Activated CD8-positive, alpha-beta T cell treated with anti-CD3 and anti-CD28 coated beads, Interleukin-2, amount 10 ng/mL, durations not matched to agents 7 days and 5 days (primary cell): ENCODE measurements at places on chromosomes 5 and 9.

DNA sequence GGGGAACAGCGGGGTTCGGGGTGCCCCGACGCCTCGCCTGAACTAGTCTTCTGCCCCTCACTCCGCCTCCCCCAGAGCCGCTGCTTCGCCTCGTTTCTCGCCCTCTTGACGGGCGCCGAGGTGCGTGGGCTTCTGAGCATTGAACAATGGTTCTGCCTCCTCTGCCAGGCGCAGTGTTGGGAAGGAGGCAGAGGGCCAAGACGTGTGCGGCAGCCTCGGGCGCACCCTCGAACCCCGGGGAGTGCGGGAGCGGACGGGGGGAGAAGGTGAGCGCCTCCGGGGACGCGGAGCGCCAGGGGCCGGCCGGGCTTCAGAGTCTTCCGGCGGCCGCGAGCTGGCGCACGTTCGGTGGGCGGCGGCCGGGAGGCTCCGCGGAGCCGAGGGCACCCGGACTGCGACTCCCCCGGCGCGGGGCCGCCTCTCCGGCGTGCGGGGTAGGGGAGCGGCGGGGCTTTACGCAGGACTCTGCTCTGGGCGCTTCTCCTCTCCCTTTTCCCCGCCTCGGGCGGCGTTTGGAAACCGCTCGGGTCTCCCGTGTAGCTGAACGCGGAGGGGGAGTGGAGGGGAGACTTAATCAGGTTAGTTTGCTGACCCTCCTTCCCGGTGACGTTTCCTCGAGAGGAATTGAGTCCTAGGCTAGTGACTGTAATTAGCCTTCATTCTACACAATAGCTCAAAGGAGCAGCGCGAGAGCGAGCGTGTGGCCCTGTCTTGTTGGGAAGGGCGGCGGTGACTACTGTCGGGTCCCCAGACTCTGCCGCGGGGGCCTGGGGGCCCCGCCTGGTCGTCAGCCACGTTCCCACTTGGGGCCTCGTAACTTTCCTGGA is 1.1 kb downstream of the VLDLR start:
- DNase-seq = peak; percentile 25

DNA sequence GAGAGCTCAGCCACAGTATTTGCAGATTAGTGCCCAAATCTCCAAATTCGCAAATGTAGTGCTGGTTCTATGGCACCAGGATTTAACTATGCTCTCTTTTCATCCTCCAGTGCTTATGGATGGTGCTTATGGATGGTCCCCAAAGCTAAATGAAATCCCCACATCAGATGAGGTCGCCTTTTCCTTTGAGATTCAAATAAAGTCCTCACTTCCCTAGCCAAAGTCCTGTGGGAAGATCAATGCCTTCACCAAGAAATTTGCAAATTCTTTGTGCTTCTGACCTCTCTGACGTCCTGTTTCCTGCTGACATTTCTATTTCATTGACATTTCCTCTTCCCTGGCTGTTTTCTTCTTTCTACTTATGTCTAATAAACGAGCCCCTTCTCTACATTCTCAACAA is 1077.0 kb upstream of the C9orf72 start:
- no peak for DNase-seq

- no peak for DNase-seq
These were observed 12.5 kb downstream of the CAMK2A start for GRCh38 chr5:150277043-150277442.

DNA sequence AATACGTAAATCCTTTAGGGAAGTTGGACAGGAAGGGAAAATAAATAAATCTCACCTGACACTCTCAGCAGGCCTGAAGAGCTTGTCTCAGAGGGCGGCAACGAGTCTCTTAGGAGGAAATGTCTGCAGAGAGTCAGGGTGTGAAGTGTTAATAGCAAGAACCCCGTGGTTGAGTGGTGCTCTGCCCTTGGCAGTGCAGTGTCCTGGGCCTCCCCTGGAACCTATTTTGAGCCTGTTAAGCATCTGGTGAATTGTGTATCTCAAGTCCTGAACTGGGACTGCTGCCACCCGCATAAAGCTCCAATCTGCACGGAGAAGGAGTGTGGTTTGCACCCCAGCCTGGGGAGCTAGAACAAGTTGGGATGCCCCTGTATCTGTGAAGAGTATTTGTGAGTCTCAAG is 211.8 kb downstream of the GOLPH3 start:
- no peak for DNase-seq

DNA sequence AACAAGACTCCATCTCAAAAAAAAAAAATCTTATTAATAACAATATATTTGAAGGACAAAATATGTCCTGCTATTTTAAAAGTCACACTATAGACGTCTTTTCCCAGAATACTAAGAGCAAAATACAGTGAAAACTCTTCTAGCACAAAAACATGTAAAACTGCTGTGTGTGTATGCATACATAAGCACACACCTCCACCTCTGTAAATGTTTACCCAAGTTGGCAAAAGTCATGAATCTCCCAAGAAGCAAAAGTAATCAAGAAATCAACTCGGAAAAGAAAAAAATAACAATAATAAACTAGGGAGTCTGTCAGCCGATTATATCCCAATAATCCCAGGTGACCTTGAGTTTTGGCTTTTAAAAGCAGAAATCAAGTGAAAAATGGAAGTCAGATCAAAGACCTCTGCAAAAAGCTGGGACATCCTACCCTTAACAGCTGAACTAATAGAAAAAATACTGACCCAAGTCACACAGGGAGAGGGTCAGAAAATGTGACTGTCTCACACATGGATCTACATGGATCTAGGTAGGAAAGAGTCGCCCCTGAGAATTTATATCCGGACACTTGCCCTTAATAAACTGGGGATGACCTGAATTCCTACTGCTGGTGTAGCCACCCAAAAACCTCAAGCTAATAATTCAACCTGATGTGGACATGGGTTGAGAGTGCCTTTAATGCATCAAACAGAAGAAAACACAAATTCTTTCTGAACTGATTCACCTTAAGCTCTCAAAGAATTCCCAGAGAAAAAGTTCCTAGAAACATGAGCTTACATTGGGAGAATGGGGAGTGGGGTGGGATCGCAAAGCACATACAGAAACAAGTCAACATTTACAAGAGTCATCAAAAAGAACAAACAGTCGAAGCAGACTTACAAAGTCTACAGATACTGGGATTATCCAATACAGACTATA is 29.9 kb downstream of the LPAR1 start:
- no peak for DNase-seq

DNA sequence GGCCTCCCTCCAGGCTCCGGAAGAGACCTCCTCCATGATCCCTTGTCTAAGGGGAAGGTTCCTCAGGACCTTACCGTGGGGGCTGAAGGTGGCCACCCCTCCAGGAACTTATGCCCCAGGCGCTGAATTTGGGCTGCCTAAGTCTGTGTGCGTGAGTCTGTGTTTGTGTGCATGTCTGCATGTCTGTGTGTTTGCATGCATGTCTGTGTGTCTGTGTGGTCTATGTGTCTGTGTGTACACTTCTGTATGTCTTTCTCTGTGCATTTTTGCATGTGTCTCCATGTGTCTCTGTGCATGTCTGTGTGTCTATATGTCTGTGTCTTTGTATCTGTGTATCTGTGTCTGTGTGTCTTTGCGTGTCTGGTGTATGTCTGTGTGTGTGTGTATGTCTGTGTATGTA is 20.5 kb downstream of the ABO start:
- no peak for DNase-seq

- no peak for DNase-seq
These were observed 454.2 kb downstream of the TLE4 start for GRCh38 chr9:80025796-80026520.

GRCh38 chr9:95088421-95089161 is 228.9 kb downstream of the FANCC start:
- DNase-seq = no peak

GRCh38 chr9:99824378-99825171 is 2.9 kb downstream of the NR4A3 start:
- peak; percentile 82 for DNase-seq

DNA sequence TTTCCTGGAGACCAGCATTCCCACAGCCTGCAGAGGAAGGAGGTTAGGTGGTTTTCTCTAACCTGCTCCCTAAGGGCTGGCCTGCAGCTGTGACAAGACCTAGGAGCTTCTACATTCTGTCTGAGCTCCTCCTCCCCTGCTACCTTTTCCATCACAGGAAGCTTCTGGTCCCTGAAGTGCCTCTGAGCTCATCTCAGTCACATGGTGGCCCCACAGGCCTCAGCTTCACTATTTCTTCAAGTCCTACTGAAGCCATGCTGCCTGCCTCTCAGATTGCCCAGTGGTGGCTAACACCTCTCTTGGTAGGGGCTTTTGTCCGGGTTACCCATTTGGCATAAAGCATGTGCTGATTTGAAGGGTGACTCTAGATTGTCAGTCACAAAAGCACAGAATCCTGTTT is 259.4 kb downstream of the CRB2 start:
- DNase-seq = no peak

- DNase-seq = no peak
These were observed 75.6 kb downstream of the USP20 start for GRCh38 chr9:129910628-129911567.

GRCh38 chr5:164487939-164488338 is 982.5 kb downstream of the MAT2B start:
- DNase-seq = no peak

- DNase-seq = no peak
These were observed 358.8 kb upstream of the TRPC7 start for GRCh38 chr5:136724161-136724560.

- DNase-seq = peak; percentile 50
These were observed 79.8 kb upstream of the MELK start for GRCh38 chr9:36492865-36493264.

GRCh38 chr9:136886610-136887597 is 588 bp downstream of the TRAF2 start:
- peak; percentile 45 for DNase-seq

GRCh38 chr5:169707686-169708085 is 70.6 kb downstream of the DOCK2 start:
- DNase-seq = no peak

DNA sequence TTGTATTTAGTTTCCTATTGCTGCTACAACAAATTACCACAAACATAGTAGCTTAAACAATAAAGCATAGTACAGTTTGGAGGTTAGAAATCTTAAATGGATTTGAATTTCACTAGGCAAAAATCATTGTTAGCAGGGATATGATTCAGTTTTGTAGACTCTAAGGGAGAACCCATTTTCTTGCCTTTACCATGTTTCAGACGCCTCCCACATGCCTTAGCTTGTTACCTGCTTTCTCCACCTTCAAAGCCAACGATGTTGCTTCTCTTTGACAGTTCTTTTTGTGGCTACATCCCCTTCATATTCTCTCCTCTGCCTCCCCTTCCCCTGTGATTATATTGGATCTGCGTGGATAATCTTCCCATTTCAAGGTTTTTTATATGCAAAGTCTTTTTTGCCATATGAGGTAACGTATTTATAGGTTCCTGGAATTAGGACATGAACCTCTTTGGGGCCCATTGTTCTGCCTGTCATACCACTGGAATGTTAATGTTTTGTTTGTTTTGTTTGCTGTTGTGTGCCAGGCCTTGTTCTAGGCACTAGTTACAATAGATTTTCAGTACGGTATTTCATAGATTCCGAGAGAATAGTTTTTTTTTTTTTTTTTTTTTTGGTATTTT is 54.1 kb downstream of the UHRF2 start:
- no peak for DNase-seq

DNA sequence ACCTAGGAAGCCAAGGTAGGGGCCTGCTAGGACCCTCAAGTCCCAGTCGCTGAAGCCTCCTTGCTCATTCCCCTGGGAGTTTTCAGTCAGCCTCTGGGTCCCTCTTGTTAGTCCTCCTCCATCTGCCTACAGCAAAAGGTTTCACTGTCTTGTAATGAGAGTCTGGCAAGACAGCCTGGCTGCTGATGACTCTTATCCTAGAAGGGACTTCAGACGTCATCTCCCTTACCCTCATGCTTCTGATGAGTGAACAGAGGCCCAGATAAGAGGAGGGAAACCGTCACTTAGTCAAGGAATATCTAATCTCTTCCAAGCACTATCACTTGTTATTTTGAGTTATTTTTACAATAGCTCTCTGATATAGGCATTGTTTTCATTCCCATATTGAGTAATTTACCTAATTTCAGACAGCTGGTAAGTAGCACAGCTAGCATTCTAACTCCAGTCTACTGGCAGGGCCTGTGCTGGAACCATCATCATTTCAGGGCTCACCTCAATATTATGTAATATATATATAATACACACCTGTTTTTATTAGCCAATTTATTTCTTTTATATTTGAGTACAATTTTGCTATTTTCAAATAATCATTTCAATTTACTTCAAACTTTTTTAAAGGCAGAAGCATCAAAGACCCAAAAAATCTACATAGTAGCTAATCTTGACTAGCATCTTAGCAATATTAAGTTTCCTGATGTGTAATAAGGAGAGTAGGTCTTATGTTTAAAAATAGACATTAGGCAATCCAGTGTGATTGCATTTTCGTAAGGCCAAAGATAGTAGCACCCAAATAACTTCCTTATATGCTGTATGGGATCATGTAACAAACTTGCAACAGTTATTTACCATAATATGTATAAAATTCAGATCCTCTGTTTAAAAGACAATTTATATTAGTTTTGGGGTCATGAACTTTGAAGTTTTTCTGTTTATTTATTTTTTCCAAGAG is 7.9 kb downstream of the CMYA5 start:
- DNase-seq = no peak

GRCh38 chr9:88766778-88767503 is 224.3 kb upstream of the S1PR3 start:
- DNase-seq = no peak

- DNase-seq = no peak
These were observed 218.5 kb downstream of the PLK2 start for GRCh38 chr5:58241389-58241788.
